Activated naive CD8-positive, alpha-beta T cell treated with anti-CD3 and anti-CD28 coated beads, Interleukin-2, amount 50 U/mL, for 24 hours (primary cell): ENCODE measurements at places on chromosomes 3 and 15.

DNA sequence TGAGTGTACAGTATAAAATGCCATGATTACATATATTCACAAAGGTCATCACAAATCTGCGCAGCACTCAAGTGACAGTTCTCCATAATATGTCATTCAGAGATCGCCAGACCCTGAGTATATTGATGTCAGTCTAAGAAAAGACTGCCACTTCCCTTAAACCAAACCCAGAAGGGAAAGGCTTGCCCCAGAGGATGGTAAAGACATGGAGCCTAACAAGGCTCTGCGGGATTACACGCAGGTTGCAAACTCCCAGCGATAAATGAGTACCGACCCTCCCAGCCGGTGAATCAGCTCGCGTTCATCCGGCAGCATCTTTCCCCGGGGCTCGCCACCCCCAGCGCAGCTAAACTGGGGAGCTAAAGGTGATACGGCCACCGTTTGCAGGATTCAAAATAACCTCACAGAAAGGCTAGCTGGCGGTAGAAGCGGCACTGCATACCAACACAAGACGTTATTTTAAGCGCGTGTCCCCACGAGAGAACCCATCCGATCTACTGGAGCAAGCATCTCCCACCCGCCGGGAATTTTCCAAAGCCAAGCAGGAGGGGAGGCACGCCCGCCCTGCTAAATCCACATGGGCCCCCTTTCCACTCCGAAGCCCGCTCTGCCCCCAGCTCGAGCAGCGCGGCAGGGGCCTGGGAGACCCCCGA, 643 bp downstream of the MYO5A start:
- no peaks in the 10 kb centered on the region for H3K36me3 ChIP-seq
- peak overlapping the region; percentile 92 for H3K4me3 ChIP-seq
- peak; percentile 48 for DNase-seq

DNA sequence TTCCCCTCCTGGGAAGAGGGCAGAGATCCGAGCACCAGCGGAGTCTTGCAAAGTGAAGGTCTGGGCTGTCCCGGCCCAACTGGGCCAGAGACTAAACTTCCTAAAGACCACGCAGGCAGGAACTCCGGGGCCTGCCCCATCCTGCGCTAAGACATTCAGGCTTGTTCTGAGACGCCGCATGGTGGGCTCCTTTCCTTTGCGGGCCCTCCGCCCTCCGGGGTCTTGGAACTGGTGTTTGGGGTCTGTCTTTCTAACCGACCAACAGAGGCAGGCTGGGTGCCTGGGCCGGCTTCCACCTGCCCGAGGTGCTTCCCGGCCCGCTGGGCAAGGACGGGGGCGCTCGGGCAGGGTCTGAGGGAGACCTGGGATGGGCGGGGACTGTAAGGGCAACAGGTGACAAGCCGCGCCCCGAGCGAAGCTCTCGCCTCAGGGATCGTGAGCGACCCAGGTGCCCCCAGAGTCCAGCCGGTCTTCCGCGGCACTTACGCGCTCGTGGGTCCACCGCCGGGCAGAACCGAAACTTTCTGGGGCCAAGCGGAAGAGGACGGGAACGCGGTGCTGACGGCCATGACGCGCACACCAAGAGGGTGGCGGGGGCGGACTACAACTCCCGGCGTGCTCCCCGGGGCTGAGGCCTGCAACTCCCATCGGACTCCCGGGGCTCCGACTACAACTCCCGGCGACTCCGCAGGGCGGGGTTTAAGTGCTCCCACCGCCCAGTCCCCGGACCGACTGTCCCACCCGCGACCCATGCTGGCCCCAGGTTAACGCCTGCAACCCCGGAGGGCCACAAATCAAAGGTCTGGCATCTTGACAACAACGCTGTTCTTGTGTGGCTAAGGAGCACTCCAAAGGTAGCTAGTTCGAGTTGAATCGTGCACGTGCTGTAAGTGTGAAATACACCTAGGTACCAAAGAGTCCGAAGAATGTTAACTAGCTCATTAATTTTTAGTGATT, at the start of gene FYCO1:
FYCO1 (minus strand) TSS at position 589 of the 957 bp plus-strand sequence. CDS start 10,914 bp downstream, outside the sequence.
- H3K4me3 ChIP-seq = peak within 1 kb of the TSS; percentile 82
- peak; percentile 93 for DNase-seq
- H3K4me1 ChIP-seq = peaks cover 43% of the 10 kb centered on the region
- peaks cover 6% of the 10 kb centered on the region for H3K27me3 ChIP-seq

- peak; percentile 71 for DNase-seq
- H3K4me1 ChIP-seq = peaks cover 83% of the 10 kb centered on the region
- H3K27me3 ChIP-seq = no peaks in the 10 kb centered on the region
- peak overlapping the region; percentile 95 for H3K27ac ChIP-seq
Observed at GRCh38 chr3:52240059-52240885, 1.3 kb upstream of the TWF2 start.

GRCh38 chr3:21159543-21159906, 591.5 kb downstream of the ZNF385D start:
- no peaks in the 10 kb centered on the region for H3K4me1 ChIP-seq
- H3K36me3 ChIP-seq = no peaks in the 10 kb centered on the region
- no peaks in the 10 kb centered on the region for H3K27me3 ChIP-seq
- no peak overlapping the region for H3K4me3 ChIP-seq
- H3K27ac ChIP-seq = no peak overlapping the region

GRCh38 chr3:49867400-49867799, 2.3 kb downstream of the CAMKV start:
- no peak for DNase-seq
- no peaks in the 10 kb centered on the region for H3K36me3 ChIP-seq
- peaks cover 3% of the 10 kb centered on the region for H3K4me1 ChIP-seq
- H3K27me3 ChIP-seq = peaks cover 35% of the 10 kb centered on the region
- H3K27ac ChIP-seq = no peak overlapping the region

DNA sequence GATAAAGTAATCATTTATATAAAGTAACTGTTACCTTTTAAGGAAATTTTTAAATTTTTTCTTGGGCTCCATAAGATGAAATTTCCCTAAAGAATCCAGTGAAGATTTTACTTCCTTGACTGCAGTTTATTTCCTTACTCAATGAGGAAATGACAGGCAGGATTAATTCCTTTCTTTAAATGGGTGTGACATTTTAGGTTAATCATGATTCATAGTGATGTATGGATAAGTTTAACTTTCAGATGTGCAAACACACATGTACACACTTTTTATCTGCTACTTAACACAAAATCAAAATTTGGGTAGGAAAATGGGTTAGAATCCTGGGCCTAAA, 11.2 kb upstream of the LEO1 start:
- DNase-seq = no peak
- peaks cover 1% of the 10 kb centered on the region for H3K27me3 ChIP-seq
- H3K27ac ChIP-seq = no peak overlapping the region
- H3K36me3 ChIP-seq = no peaks in the 10 kb centered on the region
